Stimulated activated CD8-positive, alpha-beta memory T cell treated with anti-CD3 and anti-CD28 coated beads, Interleukin-7, amount 100 ng/mL, for 1 hour (primary cell): ENCODE measurements at places on chromosomes 13 and 19.

- no peak for DNase-seq
Observed at GRCh38 chr13:98944336-98944735, 33.5 kb downstream of the DOCK9 start.

DNA sequence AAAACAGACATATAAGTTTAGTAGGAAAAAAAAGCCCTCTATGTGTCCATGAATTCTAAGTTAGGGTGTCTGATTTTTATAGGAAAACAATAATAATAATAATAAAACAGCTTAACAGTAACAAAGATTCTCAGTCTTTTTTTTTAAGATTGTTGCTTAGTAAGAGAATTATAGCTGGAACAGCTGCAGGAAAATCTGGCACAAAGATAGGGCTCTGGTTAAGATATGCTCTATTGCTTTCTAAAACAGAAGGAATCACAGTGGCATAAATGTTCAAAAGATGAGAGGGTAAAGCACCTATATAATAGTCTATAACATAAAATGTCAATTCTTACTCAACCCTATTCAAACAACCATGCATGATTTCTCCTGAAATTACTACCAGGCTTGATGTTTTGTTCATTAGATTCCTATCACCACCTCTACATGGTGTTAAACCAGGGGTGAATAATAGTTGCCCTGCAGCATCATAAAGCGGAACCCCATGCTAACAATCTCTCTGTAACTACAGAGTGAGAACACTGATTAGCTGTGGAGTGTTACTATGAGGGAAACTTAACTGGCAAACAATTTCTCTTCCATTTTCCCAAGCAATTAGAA is 541.4 kb upstream of the MIR17HG start:
- no peak for DNase-seq

DNA sequence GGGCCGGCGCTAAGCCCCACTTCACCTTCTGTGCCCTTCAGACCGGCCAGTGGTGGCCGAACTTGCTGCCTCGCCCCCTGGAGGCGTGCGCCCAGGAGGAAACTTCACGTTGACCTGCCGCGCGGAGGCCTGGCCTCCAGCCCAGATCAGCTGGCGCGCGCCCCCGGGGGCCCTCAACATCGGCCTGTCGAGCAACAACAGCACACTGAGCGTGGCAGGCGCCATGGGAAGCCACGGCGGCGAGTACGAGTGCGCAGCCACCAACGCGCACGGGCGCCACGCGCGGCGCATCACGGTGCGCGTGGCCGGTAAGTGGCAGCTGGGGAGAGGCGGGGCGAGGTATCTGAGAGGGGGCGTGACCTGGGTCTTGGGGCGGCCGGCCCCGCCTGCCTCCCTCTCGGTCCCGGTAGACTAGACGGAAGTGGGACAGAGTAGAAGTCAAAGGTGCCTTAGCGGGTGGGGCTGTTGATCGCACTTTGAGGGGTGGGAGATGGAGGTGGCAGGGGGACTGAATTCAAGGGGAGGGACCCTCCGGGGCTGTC is 5.6 kb downstream of the ICAM5 start:
- peak; percentile 40 for DNase-seq

DNA sequence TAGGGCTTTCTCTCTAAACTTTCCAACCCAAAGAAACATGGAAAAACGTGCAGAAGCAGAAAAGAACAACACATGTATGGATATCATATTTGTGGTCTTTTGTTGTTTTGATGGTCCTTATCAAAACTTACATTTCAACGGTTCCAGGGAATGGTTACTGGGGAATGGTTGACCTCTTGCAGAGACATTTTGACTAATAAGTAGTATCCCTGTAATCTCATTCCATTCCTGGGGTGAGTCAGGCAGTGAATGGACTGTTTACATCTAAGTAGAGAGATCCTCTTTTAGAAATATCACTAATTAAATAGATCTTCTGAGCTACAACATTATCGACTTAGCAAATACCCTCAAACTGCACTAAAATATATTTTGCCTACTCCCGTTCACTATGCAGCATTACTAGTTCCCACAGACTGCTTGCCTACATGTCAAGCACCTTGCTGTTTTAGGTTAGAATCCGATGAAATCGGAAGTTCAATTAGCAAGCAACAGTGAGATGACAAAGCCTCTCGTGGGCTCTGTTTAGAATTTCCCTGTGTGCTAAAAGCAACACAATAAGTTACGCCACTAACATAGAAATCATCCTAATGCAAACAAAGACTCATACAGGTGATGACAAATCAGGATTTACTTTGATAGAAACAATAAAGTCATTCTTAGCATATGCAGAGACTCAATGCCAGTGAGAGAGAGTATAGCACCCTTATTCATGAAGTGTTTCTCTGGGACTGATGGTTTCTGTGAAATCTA is 797.7 kb upstream of the ARGLU1 start:
- DNase-seq = no peak

GRCh38 chr19:42816894-42817293 is 51.4 kb upstream of the PSG8 start:
- no peak for DNase-seq

- DNase-seq = no peak
Observed at GRCh38 chr13:43246382-43246781, 223.0 kb downstream of the DNAJC15 start.

DNA sequence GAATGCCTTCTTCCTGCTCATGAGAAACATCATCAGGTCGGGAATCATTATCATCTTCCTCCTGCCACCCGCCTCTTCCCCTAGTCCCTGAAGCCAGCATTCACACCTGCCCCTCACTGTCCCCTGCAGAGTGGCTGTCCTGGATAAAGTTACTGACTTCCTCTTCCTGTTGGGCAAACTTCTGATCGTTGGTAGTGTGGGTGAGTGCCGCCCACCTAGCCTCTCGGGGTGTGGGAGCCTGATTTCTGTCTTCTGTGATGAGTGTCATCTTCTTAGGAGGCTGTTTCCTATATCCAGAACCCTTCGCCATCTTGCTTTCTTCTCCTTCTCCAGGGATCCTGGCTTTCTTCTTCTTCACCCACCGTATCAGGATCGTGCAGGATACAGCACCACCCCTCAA is 12.5 kb downstream of the SLC44A2 start:
- DNase-seq = no peak

GRCh38 chr13:95494082-95494681 is 58.3 kb upstream of the CLDN10 start:
- no peak for DNase-seq

DNA sequence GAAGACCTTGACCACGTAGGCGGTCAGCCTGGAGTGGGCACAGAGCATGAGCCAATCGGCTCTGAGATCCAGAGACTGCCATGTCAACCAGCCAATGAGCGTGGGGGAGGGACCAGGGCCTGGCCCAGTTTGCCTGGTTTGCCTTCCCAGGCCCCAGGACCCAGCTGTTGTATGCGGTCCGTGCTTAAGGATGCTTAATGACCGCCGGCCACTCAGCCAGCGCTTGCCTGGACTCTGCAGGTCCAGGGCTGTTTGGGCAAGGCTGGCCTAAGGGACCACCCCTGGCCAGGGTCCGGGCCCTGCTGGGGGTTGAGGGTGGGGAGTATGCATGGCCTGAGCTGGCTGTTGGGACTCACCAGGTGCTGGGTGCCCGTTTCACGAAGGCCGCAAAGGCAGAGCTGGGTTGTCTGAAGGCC is 23.1 kb upstream of the TNFSF14 start:
- DNase-seq = no peak

GRCh38 chr19:31064491-31064890 is 284.7 kb downstream of the TSHZ3 start:
- no peak for DNase-seq

- no peak for DNase-seq
Observed at GRCh38 chr13:44474122-44474910, 100.7 kb downstream of the SERP2 start.

DNA sequence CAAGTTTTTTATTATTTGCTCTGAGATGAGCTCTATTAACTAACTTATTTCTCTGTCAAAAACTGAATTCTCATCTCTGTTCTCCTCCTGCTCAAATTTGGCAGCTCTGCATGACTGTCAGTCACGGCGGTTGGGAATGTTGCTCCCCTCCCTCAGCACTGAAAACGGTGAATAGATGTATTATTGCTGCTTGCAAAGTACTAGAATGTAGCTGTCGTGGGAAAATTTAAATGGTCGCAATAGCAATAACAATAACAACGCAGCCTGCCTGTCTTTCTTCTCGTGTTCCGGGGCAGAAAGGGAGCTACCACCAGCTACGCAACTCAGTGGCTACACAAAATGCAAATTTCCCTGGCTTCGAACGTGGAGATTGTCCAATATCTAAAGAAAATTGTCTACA is 125.6 kb upstream of the FRY start:
- no peak for DNase-seq

DNA sequence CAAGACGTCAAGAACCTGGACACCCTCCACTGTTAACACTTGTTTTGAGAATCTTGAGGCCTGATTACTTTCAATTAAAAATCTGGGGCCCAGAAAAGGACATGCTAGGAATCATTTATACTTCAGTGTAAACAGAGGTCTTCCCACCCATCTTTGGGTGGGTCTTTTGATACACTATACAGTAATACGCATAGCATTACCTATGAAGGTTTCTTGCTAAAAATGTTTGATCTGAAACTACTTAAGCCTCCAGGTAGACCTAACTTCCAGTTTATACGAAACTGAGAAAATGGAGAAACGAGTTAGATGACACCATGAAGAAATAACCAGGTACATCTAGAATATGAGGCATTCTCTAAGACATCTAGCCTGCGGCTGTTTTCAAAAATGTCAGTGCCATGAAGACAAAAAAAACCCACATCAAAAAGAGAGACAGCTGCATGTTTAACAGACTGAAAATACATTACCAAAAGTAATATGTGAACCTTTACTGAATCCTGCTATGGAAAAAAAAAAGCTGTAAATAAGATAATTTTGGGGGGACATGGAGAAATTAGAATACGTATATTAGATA is 36.6 kb downstream of the TGDS start:
- DNase-seq = no peak

GRCh38 chr13:110542169-110542796 is 19.2 kb downstream of the RAB20 start:
- no peak for DNase-seq

GRCh38 chr13:25752957-25753551 is 298.8 kb downstream of the SHISA2 start:
- no peak for DNase-seq

DNA sequence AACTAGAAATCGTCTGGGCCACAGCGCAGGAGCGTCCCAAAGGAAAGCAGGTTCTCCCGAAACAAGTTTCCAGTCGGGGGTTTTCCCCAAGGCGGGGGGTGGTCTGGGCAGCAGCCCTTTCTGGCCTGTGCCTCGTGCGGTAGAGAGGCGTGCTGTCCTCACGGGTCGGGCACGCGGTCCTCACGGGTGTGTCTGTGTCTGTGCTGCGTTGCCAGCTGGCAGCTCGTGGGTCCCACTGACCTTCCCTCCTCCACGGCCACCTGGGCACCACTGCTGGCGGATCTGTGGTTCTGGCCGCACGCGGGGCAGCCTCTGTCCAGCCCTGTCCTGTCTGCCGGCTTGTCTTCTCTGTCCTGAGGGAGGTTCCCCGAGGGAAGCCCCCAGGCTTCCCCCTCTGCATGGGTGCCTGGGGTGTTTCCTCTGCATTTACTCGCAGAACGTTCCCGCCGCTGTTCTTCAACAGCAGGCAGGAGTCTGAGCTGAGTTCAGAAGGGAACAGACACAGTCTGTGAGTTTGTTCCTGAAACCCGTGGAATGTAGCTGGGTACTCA is 98.2 kb upstream of the MCF2L start:
- DNase-seq = no peak

GRCh38 chr13:54210397-54211049 is 1181.9 kb downstream of the OLFM4 start:
- DNase-seq = no peak

GRCh38 chr13:39618561-39618960 is 15.6 kb upstream of the LHFPL6 start:
- DNase-seq = no peak

GRCh38 chr19:9354651-9355050 is 8.2 kb upstream of the ZNF177 start:
- DNase-seq = no peak

DNA sequence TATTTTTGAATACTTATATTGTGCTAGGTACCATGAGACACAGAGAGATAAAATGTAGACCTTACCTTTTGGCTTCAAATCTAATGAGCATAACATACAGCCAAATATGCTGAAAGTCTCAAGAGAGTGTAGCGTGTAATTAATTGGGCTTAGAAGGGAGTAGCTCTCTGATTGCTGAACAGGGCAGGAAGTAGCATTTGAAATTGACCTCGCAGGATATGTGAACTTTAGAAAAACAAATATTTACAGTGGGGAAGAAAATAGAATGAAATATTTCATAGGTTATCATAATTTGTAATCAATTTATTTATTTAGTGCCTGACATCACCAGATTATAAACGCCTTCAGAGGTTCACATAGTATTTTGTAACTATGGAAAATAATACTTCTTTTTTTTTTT is 327.1 kb downstream of the RFC3 start:
- DNase-seq = no peak

- no peak for DNase-seq
Observed at GRCh38 chr19:12450844-12451243, 10.0 kb upstream of the ZNF443 start.

GRCh38 chr19:4403005-4403761 is 743 bp downstream of the CHAF1A start:
- DNase-seq = no peak

DNA sequence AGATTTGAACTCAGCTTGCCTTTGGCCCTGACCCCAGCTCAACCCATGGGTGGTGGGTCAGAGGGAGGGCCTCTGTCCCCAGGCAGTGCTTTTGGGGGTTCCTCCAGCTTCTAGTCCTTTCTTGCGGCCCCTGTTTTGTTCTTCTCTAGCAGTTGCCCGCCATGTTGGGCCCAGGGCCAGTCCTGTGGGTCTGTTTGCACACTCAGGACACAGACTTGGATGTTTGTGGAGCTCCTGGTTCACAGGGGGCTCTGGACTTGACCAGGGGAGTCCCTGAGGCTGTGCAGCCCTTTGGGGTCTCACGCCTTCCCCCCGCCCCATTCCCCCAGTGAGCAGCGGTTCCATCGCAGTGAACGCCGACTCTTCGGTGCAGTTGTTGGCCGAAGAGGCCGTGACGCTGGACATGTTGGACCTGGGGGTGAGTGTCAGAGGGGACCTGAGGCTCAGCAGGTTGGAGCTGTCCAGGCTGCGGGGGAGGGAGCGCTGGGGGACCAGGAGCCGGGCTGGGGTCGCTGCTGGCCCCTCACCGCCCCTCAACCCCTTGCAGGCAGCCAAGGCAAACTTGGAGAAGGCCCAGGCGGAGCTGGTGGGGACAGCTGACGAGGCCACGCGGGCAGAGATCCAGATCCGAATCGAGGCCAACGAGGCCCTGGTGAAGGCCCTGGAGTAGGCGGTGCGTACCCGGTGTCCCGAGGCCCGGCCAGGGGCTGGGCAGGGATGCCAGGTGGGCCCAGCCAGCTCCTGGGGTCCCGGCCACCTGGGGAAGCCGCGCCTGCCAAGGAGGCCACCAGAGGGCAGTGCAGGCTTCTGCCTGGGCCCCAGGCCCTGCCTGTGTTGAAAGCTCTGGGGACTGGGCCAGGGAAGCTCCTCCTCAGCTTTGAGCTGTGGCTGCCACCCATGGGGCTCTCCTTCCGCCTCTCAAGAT is 2.5 kb downstream of the ATP5F1D start:
- DNase-seq = peak; percentile 83

DNA sequence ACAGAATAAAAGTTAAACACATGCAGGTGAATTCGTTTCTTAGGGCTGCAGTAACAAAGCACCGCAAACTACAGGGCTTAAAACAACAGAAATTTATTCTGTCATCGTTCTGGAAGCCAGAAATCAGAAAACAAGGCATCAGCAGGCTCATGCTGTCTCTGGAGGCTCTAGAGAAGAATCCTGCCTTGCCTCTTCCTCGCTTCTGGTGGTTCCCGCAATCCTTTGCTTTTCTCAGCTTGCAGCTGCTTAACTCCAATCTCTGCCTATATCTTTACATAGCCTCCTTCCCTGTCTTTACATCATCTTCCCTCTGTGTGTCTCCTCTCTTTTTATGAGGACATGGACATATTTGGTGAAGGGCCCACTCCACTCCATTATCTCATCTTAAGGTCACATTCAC is 6.2 kb upstream of the NBEA start:
- DNase-seq = no peak
